ENCODE measurements at places on chromosomes 3 and 15.

- no peak for DNase-seq
These were observed 329.8 kb upstream of the RASGRP1 start for GRCh38 chr15:38894243-38894948.

GRCh38 chr15:74322558-74323180, 44.8 kb downstream of the CYP11A1 start:
- DNase-seq, result peak; percentile 35

- no peak for DNase-seq
These were observed 38.9 kb downstream of the TOPAZ1 start for GRCh38 chr3:44280631-44281030.

DNA sequence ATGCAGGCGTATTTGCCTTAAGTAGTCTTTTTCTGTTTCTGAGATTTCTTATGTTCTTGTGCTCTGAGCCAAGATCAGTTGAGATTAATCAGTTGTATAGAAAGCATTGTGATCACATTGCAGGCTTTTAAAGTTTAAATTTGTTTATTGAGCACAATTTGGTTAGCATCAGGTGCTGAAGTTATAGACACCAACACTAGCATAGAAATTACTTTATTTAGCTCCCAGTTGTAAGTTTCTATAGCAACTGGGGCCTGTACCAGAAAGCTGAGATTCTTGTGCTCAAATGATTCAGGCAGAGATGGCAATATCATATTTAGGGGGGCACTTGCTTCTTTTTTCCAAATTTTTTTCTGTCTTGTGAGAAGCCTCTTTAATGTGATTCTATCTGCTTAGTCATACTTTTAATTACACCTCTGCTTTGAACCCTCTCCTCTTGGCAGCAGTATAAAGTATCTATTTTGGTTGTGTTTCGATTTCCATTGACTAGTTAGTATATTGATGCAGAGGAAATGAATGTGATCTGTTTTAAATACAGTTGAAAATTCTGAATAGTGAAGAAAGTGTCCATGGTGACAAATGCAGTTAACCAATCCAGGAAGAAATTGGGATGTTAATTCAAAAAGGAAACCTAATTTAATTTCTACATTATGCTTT, 241.7 kb upstream of the GBE1 start:
- no peak for DNase-seq

DNA sequence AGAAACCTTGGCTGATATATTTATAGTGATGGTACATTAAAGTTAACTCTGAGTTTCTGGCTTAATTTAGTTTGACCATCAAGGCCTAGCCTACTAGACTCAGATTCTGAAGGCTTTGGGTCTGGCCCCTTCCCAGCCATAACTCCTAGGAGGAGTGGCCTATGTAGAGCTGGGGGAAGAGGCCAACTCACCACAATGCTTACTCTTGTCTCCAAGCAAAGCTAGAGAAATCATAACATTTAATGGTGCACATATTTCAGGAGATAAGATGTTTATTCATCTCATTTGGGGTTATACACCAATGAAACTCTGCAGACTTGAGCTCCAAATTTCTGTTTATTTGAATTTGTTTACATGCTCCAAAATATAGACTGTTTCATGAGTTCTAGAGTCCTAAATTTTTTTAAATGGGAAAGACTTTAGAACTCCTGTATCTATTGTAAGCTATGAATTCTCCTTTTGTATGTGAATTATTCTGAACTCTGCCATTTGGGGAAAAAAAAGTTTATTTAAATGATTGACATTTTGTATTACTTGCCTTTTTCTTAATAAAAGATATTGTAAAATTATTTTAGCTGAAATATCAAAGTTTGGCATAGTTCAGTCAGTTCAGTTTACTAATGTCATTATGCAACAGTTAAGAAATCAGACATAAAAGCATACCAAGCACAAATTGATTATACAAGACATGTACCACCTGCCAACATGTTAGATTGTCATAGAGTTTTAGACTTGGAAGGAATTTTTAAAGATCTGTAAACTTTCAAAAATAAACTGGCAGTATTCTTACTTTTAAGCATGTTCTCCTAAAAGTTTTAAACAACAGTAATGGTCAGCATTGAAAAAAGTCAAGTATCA, 143.4 kb upstream of the NR2E3 start:
- DNase-seq, result no peak

GRCh38 chr15:71811036-71811736, 832 bp downstream of the NR2E3 start:
- no peak for DNase-seq

DNA sequence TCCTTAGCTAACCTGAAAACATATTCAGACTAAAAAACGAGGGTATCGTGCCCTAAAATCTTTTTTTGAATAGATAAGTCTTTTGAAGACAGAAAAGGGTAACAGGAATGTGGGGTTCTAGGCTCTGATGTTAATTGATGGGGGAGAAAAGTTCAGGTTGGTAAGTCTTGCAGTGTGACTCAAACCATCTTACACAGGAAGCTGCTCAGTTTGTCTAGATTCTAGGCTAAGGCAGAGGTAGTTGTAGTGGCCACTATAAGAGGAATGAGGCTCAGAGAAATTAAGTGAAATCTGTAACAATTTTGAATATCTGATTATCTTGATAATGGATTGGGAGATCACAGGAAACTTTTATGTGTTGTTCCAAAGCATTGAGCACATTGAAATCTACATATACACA, 267.9 kb downstream of the PDCD6IP start:
- DNase-seq, result no peak

GRCh38 chr3:195063581-195064193, 207.3 kb downstream of the XXYLT1 start:
- no peak for DNase-seq

- DNase-seq, result no peak
These were observed 258.2 kb upstream of the STT3B start for GRCh38 chr3:31274326-31275024.

DNA sequence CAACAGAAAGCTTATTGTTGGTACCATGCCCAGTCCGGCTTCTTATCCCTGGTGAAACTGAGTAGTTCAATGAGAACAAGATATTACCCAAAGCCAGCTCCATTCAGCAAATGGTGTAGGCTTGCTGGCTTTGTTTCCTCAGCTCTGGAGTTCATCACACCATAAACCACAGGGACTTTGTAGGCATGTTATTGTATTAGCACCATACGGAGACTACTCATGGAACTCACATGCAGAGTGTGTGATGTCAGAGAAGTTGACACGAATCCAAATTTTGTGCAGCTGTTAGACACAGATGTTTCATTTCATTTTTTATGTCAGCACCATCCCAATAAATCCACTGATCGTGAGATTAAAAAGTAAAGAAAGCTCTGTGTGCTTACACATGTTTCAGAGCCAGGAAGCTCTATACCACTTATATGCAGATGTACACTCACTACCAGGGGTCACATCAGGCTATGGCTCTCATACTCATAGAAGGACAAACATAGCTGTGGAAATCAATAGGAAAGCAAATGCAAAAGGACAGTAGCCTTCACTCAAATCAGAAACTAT, 63.4 kb upstream of the LEKR1 start:
- DNase-seq, result no peak

- no peak for DNase-seq
These were observed 81.5 kb downstream of the OXNAD1 start for GRCh38 chr3:16346413-16347081.

GRCh38 chr3:166285001-166285400, 447.8 kb upstream of the BCHE start:
- no peak for DNase-seq

GRCh38 chr3:9467451-9467850, 70.0 kb downstream of the SETD5 start:
- DNase-seq, result no peak

GRCh38 chr3:104952146-104952972, 414.4 kb upstream of the ALCAM start:
- DNase-seq, result no peak

- no peak for DNase-seq
These were observed 630.8 kb upstream of the KCNMB2 start for GRCh38 chr3:177905173-177906125.

DNA sequence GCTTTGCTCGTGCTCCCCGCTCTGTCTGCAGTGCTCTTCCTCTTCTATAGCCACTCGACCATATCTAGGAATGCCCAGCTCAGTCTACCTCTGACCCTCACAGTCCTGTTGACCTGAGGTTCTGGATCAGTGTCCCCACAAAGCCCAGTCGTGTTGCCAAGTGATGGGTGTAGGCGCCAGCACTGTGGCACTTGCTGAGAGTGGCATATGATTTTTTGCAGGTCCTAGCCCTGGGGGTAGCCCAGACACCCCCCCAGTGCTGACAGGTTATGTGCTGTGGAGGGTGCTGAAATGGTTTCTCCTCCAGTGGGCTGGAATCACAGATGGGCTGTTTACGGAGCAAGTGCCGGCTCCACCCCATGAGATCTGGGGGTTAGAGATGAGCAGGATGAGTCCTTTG, 32.5 kb downstream of the ACAD9 start:
- no peak for DNase-seq

DNA sequence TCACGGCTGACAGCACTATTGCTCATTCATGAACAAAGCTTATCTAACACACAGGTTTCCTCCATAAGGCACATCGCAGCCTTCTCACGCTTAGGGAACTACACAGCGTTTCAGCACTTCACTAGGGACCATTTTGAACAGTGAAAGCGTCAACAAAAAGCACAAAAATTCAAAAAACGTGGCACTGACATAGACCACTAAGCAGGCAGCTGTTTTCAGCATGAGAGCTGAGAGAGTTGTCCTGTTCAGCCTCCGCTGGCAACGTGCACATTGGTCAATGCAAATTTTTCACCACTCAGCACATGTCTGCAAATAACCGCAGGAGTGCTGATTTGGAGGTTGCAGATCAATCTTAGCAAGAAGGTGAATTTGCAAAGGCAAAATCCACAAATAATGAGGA, 109.2 kb downstream of the LRRK1 start:
- no peak for DNase-seq

GRCh38 chr3:177359593-177360357, 162.5 kb upstream of the TBL1XR1 start:
- peak; percentile 89 for DNase-seq

- DNase-seq, result no peak
These were observed 346.6 kb upstream of the RBMS3 start for GRCh38 chr3:28934126-28934813.

- no peak for DNase-seq
These were observed 120.8 kb upstream of the POU1F1 start for GRCh38 chr3:87397211-87397610.

DNA sequence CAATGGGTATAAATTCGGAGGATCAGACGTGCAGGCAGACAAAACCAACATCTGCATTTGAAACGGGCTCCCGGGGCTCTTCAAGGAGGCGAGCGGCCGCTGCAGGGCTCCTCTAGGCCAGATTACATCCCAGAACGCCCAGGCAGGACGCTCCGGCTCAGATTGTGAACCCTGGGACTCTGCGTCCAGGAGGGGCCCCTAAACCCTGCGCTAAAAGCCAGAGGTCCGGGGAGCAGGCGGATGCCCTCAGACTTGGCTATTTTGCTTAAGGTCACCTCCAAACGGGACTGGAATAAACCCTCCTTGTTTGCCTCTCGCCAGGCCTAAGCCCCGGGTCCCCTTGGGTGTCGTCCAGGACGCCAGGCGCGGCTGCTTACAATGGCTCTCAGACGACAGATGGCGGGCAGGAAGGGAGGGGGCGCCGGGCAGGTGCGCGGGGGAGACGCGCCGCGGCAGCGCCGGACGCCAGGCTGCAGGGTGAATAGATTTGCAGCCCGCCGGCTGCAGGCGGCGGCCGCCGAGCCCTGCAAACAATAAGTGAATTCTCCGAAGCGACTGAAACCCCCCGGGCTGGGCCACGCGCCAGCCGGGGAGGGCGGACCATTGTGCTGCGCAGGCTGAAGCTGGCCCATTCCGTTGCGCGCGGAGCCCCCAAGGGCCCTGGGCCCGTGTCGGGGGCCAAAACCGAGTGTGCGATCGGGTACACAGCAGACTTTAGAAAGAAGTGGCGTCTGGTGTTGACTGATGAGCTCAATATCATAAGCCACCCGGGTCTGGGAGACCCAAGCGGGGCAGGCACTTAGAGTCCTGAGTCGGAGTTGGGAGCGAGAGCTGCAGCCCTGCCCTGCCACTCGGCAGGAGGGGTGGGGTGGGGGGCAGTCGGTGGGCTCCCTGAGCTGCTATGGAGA, 32.3 kb upstream of the AMOTL2 start:
- DNase-seq, result no peak

DNA sequence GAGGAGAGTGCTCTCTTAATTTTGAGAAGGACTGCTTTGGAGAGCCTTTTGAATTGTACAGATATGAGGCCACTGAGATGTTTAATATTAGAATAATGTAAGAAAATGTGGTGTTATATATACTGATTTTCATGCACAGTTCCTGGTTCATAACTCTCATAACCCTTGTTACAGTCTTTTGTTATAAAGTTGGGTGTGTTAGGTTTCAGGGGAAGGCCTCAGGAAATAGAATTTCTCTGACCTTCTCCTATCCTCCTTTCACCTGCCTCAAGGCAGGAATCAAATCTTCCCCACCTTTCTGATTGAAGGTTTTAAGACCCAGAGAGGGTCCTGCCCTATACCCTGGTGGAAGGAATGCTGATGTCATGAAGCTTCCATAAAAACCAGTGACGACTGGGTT, 245.9 kb downstream of the NSUN3 start:
- no peak for DNase-seq

- DNase-seq, result no peak
These were observed 33.0 kb downstream of the PAQR9 start for GRCh38 chr3:142930463-142930862.

DNA sequence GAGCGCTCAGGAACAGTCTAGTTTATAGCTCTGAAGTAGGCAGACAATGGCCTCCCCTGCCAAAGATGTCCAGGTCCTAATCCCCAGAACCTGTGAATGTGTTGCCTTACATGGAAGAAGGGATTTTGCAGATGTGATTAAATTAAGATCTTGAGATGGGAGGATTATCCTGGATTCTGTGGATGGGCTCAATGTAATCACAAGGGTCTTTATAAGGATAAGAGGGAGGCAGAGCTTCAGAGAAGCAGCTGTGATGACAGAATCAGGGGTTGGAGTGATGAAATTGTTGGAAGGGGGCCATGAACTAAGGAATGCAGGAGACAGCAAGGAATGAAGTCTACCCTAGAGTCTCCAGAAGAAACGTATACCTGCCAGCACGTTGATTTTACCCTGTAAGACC, 14.0 kb upstream of the GK5 start:
- DNase-seq, result no peak

DNA sequence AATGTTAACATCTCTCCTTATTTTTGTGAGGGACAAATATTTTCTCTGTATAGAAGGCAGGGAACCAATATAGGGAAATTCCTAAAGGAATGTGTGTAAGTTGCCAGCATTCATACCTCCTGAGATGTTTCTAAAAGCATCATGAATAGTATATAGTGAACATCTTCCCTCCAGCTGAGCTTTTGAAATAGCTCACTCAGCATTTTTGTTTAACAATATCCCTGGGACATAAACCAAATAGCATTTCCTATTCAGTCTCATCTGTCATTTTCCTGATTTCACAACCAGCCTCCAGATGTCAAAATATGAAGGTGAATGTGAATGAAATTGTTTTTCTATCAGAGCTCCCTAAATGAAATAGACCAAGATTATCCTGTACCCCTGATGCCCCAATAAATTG, 137.2 kb downstream of the PPM1L start:
- DNase-seq, result no peak

Data from stimulated activated CD8-positive, alpha-beta memory T cell treated with anti-CD3 and anti-CD28 coated beads, Interleukin-7, amount 100 ng/mL, for 48 hours (primary cell).